ENCODE measurements at places on chromosomes 7 and 10.

GRCh38 chr10:89471110-89471809, 56.9 kb downstream of the IFIT5 start:
- DNase-seq: no peak

- peak; percentile 48 for DNase-seq
These were observed 15.3 kb downstream of the KCNH2 start for GRCh38 chr7:150962553-150963399.

DNA sequence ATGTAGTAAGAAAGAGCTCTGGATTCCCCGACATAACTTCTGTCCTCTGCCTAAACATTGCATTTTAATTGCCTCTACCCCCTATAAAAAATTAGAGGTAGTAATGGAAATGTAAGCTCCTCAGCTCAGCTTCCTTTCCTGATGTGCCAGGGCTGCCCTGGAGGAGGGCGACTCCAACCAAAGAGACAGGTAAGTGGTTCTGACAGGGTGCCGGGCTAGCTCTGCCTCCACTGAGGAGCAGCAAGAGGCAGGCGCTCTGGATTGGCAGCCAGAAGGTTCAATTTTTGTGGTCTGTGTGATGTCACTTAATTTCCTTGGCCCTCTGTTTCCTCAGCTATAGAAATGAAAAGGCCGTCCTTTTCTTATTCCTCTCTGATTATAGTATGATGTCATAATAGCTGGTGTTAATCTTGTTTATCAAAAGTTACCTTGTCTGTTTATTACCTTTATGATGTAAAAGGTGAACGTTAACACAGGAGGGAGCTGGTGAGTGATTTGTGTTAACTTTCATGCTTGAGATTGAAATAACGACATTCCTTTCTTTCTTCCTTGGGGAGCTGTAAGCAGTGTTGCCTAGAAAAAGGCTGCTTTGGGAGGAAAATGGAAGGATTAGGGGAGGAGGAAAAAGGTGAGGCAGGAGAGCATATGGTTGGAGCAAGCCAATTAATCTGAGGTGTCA, 51.8 kb downstream of the ANLN start:
- DNase-seq: no peak

- DNase-seq: no peak
These were observed 67.6 kb downstream of the CDK6 start for GRCh38 chr7:92768501-92769393.

DNA sequence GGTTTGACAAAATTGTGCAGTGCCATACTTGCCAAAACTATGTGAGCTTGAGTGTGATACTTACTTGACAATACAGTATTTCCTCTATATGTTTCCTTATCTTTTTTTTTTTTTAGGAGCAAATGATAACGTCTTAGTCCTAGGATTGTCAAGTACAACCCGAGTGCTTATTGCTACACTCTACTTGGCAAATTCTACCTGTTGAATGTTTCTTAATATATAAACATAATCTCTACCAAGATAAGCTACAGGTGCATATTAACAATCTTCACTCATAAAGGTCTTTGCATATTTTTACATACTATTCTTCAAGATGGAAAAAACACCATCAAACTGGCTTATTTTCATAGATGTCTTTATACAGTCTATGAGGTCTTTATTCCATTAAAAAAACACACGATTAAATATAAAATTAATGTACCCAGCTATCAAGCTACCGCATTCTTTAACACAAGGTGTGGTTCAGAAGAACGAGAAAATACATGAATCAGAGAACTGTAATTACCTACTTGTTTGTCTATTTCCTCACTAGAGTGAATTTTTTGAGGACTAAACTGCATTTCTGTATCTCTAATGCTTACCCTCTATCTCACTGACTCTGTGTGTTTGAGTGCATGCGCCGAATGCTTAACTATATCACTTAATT, 76.1 kb upstream of the PDSS1 start:
- no peak for DNase-seq

DNA sequence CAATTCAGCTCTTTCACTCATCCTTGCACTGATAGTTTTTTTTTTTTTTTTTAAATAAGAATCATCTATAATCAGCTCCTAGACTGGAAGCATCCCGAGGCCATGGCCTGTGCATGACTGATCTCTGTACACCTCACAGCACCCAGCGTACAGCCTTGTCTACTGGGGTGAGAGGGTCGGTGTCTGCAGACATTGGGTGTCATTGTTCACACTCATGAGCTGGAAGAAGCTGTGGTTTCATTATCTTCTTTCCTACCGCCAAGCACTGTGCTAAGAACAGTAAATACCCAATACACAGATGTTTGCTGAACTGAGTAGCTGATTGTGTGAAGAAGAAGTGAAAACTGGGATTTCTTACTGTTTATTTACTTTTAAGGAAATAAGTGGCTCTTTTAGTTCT, 123.6 kb downstream of the CLEC2L start:
- DNase-seq: no peak

- peak; percentile 17 for DNase-seq
These were observed 118.7 kb downstream of the ICA1 start for GRCh38 chr7:8143151-8143874.

DNA sequence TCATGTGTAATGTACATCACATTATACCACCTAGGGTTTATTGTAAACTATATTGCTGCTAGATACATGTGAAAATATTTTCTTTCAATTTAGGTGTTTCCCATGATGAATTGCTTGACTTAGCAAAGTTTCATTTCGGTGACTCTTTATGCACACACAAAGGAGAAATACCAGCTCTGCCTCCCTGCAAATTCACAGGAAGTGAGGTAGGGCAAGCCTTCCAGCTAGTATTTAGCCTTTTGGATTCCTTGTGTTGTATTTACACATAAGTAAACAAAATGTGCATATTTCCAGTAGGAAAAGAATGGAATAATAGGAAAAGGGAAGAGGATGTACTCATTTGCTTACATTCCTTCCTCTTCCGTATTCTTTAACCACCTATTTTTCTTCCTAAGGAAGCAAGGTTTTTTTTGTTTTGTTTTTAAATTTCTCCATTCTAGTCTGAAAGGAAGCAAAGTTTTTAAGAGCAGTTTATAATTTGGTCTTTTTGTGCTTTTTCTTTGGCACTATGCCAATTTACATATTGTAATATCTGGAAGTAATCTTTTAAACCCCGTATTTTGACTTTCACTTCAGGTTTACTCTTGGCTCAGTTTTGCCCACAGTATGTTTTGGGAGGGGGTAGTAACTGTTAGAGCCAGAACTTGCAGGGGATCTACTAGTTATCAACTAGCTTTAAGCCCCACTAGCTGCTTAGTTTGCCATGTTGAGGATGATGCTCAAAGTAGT, 10.4 kb downstream of the PMPCB start:
- no peak for DNase-seq

DNA sequence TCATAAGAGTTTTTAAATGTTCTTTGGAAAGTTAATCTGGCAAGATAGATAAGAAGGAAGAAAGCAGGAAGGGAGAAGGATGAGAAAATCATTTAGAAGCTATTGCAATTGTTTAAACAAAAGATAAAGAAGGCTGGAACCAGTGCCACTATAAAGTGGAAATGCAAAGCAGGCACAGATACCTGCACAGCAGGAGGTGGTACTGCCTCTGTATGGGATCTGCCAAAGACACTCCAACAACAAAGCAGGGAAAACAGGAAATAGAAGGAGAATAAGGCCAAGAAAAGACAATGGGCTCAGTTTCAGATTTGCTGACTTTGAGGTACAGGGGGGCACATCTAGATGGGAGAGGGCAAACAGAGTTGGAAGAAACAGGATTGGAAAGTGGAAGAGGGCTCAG, 138.6 kb downstream of the PPP1R17 start:
- no peak for DNase-seq
